Pericardium fibroblast (primary cell): ENCODE measurements at places on chromosomes 2 and 18. TPM values are rescaled to one million over a fixed set of nuclear protein-coding genes. Genes with fewer than 3 reads are reported as not detected.

The WNT6 gene
- not detected in 2 replicates for total RNA-seq

The ABCG5 gene
- 0.17 TPM in 1 of 2 replicates, not detected in the other for total RNA-seq

The G6PC2 gene
- not detected in 2 replicates for total RNA-seq

The SLC30A3 gene
- not detected in 2 replicates for total RNA-seq

The KCNG3 gene
- total RNA-seq, result not detected in 2 replicates

The SOWAHC gene
- total RNA-seq, result 9.7 and 14.2 TPM in 2 replicates
